ENCODE measurements at places on chromosomes 7 and 10.
A peak's percentile ranks its signal among the peaks of the same experiment; 100 is the strongest.

DNA sequence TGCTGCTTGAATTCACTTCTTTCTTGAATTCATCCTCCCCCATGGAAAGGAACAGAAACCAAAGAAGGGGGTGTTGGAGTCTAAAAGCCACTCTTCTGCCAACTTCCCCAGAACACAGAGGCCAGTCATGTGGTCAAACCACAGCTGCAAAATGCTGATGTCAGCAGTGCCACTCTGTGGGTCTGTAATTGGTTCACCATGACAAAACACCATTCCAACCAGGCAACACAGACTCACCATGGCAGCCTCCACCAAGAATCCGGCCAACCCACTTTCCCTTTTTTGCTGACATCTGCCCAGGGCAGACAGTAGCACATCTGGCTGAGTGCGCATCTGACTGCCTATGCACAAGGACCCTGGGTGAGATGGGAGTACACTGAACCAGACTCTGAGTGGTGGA, 16.8 kb downstream of the OSBPL3 start:
- no peak for DNase-seq

DNA sequence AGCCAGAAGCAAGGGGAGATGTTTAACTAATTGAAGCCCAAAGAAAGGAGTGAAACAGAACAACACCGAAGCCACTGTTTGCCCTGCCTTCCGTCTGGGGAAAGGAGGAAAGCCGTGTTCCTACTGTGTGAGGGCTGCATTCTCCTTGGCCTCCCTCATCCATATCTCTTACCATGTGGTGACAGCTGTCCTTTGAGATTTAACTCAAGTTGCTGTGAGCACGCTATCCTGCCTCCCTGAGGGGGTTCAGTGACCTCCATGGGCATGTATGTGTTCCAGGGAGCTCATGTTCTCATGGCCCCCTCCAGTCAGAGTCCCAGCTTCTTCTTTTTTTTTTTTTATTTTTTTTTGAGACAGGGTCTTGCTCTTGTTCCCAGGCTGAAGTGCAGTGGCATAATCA, 26.2 kb upstream of the CRHR2 start:
- no peak for DNase-seq

DNA sequence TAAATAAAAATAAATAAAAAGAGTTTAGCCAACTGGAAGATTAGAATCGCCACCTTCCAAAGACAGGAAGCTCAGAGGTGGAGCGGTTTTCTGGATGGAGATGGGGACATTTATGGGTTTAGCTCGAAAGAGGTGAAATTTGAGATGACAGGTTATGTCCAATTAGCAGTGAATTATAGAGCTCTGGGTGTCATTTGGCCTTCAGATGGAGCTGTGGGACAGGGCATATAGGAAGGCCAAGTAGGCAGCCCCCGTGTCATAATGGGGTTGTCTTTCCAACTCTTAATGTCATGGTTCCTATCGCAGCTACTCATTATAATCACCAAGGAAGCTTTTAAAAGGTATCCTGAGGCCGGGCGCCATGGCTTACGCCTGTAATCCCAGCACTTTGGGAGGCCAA, 21.0 kb upstream of the EEPD1 start:
- DNase-seq: no peak

DNA sequence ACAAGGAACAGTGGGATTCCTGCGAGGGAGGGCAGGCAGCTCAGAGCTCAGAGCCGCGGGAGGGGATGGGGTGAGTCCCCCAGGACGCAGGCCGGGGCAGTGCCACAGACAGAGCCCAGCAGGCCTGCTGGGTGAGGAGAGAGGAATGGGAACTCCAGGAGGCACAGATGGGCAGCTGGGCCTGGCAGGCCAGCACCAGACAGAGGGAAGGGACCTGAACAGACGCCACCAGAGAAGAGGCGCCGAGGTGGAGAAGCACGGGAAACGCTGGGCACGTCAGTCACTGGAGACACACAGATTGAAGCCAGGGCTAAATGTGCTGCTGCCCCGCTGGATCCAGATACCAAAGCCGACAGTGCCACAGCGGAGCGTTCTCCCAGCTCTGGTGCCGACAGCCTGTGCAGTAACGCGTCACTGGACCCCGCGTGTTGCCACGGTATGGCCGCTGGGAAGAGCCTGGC, 225.8 kb downstream of the MAD1L1 start:
- DNase-seq: no peak

DNA sequence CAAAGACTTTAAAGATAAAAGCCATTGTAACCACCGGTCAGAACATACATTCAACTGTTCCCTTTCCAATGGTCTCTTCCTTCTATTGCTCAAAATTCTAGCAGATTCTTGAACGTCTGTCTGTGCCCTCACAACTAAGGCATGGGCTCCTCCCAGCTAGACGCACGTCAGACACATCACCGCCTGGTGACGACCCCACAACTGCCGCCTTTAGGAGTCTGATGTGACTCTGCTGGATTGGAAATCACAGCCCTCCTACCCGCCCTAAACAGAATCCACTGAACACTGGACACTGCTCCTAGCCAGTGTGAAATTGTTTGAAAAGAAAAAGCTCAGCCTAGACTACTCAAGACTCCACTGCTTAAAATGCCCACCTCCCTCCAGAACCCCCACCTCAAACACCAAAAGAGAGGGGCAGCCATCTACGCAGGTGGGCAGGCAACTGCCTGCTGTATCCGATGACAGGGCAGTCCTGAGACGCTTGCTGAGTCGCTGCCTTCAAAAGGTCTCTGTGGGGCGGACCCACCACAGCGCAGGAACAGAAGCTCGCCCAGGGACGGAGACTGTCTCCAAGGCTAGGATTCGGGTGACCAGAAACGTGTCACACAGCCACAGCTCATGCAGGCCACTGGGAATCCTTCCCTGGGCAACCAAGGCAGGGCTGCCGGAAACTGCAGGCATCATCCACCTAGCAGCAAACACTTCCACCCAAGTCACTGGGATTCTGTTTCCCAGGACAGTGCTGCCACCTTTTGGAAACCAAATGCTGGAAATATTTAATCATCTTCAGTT, 34.7 kb downstream of the GSDME start:
- peak; percentile 40 for DNase-seq

- peak; percentile 32 for DNase-seq
Observed at GRCh38 chr10:125158601-125159485, 1.5 kb downstream of the CTBP2 start.

DNA sequence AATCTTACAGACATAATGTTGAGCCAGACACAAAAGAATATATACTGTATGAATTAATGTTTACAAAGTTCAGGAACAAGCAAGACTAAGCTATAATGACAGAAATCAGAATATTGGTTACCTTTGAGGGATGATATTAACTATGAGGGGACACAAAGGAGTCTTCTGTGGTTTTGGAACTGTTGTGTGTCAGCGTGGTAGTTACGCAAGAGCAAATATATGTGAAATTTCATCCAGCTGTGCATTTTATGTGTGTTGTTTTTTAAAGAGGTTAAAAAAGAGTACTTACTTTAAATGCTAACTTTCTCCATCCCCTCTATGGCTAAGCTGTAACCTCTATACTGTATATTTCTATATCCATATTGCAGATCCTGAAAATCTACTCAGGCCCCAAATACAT, 14.9 kb downstream of the SLC25A28 start:
- no peak for DNase-seq

DNA sequence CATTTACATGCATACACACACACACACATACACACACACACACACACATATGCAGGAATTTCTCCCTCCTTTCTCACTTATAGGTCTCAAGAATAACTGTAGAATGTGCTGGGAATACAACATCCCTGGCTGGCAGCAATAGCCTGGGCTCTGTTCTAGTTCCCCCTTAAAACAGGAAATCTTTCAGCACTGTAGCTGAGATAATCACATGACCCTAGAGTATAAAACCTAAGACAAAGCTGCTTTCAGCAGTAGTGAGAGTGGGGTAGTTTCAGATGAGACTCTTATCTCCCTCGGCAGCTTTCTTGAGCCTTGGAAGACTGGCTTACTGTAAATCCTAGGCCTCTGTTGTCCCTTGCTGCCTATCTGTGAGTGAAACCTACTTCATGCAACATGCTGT, 137.4 kb upstream of the AKR1E2 start:
- no peak for DNase-seq

DNA sequence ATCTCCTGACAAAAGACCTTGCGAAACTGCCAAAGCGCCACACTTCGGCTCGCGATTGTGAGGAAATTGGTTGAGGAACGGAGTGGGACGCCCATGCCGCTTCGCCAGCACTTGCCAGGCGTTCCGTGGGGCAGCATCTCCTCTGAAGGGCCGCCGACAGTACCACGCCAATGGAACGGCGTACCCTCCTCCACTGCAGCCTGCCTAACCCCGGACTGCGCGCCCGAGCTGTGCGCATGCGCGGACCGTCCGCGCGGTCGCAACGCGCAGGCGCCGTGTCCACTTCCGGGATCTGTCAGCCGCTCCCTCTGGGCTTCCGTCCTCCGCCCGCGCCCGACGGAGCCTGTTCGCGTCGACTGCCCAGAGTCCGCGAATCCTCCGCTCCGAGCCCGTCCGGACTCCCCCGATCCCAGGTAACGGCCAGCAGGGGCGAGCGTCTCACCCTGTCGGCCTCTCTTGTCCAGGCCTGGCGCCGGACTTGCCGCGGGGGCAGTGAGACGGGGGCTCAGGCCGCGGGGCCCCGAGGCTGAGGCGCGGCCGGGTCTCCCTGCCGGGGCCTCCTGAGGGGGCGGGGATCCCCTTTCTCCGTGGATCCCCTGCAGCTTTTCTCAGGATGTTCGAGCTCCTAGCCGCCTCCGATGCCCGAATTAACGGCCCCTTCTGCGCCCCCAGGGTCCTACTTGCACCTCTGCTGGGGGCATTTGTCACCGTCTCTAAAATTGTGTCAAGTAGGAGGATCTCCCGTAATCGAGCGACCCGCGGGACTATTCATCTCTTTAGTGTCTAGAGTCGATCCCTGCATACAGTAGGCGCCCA, at the start of gene ARPC1A:
TSS of gene ARPC1A (plus strand) at position 307 of the 816 bp plus-strand sequence. CDS start 7,456 bp downstream, outside the sequence.
- peak; percentile 94 for DNase-seq

DNA sequence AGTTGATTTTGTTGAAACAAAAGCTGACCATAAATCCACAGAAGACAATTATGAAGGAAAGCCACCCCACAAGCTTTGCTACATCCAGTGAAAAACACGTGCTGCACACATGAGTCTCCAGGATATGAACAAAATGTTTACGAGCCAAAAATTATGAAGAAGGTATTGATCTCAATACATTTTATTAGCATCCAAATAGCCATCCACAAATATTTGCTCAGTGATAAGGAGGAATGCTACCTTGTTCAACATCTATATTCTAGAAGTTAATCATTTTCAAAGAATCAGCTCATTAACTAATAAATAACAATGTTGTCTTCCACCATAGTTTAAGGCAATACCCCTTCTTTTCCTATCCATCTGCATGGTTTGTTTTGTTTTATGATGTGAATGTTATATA, 42.7 kb downstream of the CALML3 start:
- no peak for DNase-seq

DNA sequence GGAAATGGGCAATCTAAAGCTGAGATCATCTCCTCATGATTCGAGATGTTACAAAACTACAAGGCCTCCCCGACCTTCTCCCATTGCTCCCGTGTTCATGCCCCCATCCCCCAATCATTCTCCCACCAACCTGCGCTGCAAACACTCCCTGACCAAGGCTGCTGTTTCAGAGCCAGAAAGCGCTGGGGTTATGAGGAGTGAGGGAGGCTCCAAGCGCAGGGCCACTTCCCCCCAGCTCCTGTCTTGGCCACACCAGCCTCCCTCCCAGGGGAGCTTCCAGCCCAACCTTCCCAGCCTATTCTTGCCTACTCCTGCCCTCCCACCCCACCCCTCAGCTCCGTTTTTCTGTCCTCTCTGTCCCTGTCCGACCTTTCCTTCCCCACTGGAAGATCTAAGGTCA, 14.7 kb upstream of the NODAL start:
- DNase-seq: no peak

DNA sequence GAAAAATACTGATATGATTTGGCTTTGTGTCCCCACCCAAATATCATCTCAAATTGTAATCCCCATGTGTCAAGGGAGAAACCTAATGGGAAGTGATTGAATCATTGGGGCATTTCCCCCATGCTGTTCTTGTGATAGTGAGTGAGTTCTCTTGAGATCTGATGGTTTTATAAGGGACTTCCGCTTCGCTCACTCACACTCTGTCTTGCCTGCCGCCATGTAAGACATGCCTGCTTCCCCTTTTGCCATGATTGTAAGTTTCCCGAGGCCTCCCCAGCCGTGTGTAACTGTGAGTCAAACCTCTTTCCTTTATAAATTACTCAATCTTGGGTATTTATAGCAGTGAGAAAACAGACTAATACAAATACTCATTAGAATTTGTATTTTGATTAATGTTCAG, 5.1 kb upstream of the MRPS17 start:
- DNase-seq: no peak

GRCh38 chr7:20474249-20474648, 141.2 kb upstream of the ABCB5 start:
- DNase-seq: peak; percentile 7

DNA sequence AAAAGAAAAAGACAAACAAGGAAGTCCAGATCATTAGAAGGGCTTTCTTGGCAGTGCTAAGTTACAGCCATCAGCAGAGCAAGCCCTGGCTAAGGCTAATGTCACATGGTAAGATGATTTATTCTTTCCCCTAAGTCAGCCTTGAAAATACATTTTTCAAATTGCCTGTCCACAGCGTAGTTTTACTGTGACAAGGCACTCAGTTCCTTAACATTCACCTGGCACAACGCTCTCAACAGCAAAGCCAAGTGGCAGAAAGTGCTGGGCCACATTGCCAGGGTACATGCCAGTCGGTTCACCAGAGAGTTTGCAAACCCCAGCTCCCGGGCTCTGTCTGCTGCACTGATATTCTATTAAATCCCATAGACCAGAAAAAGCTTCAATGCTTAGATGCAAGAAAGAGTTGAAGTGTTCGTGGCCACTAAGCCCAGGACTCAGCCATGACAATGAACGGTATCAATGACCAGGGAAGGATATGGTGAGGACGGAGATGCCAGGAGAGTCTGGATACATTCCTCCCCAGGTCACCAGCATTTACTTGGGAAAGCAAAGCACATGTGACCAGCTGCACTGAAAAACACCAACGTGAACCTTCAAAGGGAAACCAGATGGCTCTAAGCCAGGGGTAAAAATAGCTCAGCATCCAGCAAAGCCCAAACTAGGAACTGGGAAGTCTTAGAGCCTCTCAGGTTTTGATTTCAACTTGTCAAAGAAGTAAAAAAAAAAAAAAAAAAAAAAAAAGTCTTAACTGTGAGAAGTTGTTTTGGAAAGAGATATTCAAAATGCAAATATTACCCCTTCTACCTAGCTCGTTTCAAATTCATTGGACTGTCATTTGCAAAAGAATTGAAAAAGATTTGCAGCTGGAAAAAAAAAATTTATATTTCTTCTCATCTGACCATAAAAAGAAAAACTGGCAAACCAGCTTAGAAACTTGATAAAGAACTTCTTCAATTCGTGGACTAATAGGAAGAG, 23.9 kb upstream of the MPP7 start:
- DNase-seq: no peak

DNA sequence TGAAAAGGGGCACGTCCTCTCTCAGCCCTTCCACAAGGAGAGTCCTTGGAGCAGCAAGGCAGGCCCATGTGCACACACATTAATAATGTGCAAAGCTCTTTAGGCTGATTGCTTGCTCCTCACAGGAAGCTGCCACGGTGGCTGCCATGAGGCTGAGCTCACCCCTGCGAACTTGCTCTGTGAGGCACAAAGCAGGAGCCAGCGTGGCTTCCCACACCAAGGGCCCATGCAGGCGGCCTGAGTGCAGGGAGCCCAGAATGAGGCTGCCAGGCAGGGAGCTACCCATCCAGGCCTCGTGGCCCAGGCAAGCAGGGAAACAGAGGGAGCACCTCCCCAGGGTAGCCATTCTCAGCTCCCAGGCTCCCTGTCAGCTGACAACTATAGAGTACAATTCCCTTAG, 242.9 kb downstream of the GRID1 start:
- DNase-seq: no peak

Data from H54 (cell line).